Renal cortical epithelial cell (primary cell): ENCODE measurements at places on chromosomes 12 and 14.
A peak's percentile ranks its signal among the peaks of the same experiment; 100 is the strongest.

GRCh38 chr14:72104011-72104613, 171.9 kb downstream of the RGS6 start:
- no peak for DNase-seq

GRCh38 chr12:121128908-121129810, 3.5 kb upstream of the P2RX7 start:
- DNase-seq = peak; percentile 44

DNA sequence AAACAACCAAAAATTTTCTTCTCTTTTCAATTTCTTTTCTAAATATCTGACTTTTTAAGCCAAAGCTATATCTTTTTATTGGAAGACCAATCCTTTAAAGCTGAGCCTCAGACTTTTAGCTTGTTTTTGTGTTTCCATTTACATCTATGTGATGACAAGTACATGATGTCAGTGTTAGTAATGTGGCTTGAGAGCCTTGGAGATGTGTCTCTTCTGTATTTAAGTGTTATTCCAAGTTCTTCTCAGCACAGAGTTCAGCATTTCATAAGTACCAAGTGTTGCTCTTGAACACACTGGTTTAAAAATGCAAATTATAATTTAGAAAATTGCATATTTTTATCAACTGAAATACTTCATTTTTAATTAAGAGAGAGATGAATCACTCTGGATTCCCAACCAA, 948.9 kb upstream of the FLRT2 start:
- DNase-seq = no peak

DNA sequence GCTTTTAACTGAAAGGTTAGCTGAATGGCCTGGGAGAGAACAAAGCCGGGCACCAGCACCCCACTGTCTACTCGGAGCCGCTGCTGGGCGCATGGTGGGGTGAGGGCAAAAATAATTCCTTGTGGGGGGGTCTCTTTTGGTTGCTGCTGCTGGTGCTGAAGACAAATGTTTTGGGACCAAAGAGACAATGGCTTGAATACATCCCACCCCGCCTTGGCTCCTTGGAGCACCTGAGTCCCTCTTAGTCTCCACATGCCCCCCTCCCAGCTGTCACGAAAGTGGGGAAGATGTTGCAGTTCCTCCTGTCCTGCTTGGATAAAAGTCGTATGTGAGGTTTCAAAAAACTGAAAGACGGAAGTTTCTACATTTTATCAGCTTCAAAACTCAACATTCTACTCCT, 85.0 kb downstream of the PIWIL1 start:
- no peak for DNase-seq

DNA sequence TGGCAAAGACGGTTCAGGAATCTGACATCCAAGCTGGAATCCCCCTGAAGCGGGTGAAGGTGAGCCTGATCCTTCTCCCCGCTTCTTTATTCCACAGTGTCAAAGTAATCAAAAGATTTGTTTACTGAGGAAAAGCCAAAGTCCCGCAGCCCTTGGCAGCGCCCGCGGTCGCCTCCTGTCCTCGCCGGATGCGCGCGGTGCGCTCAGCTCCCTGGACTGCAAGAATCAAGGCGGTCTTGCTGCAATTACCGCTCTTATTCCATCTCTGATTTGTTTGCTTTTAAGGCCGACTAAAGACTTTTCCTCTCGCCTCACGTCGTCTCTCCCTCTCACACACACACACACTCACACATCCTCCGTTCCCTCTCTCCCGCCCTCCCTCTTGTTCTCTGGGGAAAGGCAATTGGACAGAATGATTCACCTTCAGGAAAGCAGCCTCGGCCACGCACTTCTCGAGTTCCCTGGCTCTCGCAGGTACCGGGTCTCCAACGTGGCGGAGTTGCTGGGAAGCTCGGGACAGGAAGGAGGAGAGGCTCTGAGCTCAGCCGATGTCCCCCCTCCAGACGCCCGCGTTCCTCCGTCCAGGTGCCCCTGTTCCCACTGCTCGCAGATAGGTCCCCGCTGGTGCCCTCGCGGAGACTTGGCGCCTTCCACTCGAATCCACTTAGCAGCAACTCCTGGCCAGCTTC, 68.6 kb upstream of the USP15 start:
- DNase-seq = peak; percentile 32

DNA sequence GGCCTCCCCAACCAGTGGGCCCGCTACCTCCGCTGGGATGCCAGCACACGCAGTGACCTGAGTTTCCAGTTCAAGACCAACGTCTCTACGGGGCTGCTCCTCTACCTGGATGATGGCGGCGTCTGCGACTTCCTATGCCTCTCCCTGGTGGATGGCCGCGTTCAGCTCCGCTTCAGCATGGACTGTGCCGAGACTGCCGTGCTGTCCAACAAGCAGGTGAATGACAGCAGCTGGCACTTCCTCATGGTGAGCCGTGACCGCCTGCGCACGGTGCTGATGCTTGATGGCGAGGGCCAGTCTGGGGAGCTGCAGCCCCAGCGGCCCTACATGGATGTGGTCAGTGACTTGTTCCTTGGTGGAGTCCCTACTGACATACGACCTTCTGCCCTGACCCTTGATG, 73.0 kb downstream of the NRXN3 start:
- no peak for DNase-seq

- DNase-seq = no peak
Observed at GRCh38 chr12:7122811-7123769, 5.6 kb downstream of the RBP5 start.

DNA sequence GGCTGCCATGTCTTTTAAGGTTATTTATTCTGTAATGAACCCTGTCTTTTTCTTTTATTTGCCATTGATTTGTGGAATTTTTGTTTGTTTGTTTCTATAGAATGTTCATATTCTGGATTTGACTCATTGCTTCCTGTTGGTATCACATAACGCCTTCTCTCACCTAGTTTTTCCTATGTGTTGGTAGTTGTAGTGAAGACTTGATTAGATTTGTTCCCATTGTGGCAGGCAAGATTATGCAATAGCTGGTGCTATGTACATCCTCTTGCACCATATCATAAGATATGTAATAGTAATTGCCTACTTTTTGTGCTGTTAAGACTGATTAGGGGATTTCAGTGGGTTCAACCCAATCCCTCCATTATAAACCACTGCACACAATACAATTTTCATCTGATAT, 3.9 kb upstream of the KRT6B start:
- DNase-seq = no peak

GRCh38 chr12:115570069-115570777, 707.3 kb downstream of the MED13L start:
- no peak for DNase-seq

- DNase-seq = peak; percentile 97
Observed at GRCh38 chr12:11580125-11580751, 69.2 kb upstream of the ETV6 start.

DNA sequence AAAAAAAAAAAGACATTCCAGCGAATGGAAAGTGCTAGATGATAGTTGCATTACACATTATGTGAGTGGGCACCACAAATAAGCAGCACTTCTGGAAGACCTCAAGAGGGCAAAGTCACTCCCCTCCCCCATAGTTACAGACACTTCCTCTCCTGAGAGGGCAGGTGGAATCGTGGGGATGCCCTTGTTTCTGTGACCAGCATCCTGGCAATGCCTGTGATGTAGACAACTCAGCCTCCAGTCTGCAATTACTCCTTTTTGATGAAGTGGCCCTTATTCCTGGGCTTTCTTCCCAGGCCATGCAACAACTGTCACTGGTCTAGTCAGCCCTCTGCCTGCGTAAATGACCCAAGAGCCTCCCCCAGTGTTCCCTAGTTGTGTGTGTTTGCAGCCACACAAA, 104.8 kb downstream of the VRK1 start:
- no peak for DNase-seq

- DNase-seq = no peak
Observed at GRCh38 chr14:65296402-65296801, 116.1 kb upstream of the FUT8 start.

GRCh38 chr14:35571598-35571997, 37.6 kb downstream of the INSM2 start:
- no peak for DNase-seq

GRCh38 chr14:53462931-53463778, 310.0 kb upstream of the DDHD1 start:
- peak; percentile 13 for DNase-seq

DNA sequence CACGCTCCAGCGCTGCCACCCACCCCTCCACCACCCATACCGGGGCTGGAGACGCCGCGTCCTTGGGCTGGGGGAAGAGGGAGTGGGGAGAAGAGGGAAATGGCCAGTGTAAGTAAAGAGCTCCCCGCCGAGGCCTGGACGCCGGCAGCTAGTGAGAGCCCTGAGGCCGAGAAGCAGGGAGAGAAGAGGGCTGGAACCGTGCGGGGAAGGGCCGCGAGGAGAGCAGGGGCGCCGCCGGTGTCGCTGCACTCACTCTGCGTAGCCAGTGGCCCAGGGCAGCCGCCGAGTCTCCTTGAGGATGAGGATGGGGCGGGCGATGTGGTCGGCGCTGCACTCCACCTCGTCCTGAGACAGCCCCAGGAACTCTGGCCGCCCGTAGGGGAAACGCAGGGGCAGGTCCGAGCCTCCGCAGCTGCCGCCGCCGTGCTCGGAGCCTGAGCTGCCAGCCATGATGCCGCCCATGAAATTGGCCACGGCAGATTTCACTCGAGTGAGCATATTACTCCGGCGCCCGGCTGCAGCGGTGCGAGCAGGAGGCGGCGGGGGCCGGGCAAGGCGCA, 631 bp downstream of the PPM1H start:
- no peak for DNase-seq

DNA sequence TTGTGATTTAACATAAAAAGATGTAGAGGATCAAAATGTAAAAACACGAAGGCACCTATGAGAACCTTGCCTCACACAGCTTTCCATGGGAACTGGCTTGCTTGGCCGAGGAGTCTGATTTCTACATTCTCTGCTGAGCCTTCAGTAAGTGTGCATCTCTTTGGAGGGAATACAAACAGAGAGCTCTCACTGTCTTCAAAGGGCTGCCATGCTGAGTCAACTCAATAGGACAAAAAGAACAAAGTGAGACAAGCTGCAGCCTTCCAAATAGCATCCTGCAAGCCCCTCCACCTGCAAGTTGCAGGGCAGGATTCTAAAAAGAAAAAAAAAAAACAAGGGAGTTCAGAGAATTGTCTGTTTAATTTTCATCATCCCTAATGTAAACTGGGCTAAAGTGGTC, 411.9 kb downstream of the NELL2 start:
- DNase-seq = no peak

DNA sequence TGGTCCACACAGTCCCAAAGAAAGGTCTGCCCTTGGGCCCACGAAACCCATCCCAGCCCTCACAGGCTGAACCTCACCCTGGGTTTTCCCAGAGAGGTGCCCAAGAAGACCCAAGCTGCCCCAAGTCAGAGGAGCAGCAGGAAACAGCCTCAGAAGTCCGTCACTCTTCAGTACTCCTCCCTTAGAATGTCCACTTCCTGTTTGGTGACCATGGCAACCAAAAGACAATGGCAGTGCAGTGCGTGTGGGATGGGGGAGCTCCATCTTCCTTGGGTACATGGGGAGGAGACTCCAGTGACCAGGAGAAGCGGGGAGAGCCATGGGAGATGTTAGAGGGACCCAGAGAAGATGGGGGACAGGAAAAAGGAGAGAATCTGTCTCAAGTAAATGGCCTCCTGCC, 11.3 kb downstream of the SELPLG start:
- peak; percentile 69 for DNase-seq

GRCh38 chr14:71739273-71739990, 192.8 kb upstream of the RGS6 start:
- peak; percentile 82 for DNase-seq

- no peak for DNase-seq
Observed at GRCh38 chr12:95741635-95742034, 48.9 kb downstream of the NTN4 start.

DNA sequence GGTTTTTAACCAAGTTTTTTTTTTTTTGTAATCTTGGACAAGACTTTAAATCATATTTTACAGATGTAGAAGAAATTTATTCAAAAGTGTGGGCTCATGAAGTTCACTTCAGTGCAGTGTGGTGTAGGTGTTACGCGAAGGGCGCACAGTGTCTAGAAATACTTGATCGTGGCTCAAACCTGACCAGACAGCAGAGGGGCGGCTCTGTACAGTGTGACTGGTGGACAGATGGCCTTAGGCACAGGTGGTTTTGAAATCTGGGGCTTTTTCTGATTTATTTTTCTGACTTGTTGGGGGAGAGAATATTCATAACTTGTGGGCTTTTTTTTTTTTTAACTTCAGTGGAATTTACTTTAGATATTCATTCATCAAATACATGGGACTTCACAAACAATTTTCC, 179.2 kb downstream of the PELI2 start:
- DNase-seq = no peak

GRCh38 chr12:26867080-26867479, 34.1 kb upstream of the ITPR2 start:
- no peak for DNase-seq

DNA sequence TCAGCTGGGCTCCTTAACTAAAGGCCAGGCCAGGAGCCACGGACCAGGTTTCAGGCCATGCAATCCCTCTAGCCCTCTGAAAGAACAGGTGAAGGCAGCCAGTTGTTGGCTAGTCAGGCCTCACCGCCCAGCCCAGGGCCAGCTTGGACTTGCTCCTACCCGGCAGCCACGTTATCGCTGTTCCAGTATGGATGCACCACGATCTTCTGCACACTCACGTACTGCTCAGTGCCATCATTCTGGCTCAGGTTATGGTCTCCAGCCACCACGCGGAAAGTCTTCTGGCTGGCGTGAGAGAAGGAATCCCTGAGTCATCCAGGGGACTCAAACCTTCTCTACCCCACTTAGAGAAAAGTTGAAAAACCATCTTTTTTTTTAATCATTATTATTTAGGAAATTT, 4.1 kb downstream of the CELA1 start:
- no peak for DNase-seq

DNA sequence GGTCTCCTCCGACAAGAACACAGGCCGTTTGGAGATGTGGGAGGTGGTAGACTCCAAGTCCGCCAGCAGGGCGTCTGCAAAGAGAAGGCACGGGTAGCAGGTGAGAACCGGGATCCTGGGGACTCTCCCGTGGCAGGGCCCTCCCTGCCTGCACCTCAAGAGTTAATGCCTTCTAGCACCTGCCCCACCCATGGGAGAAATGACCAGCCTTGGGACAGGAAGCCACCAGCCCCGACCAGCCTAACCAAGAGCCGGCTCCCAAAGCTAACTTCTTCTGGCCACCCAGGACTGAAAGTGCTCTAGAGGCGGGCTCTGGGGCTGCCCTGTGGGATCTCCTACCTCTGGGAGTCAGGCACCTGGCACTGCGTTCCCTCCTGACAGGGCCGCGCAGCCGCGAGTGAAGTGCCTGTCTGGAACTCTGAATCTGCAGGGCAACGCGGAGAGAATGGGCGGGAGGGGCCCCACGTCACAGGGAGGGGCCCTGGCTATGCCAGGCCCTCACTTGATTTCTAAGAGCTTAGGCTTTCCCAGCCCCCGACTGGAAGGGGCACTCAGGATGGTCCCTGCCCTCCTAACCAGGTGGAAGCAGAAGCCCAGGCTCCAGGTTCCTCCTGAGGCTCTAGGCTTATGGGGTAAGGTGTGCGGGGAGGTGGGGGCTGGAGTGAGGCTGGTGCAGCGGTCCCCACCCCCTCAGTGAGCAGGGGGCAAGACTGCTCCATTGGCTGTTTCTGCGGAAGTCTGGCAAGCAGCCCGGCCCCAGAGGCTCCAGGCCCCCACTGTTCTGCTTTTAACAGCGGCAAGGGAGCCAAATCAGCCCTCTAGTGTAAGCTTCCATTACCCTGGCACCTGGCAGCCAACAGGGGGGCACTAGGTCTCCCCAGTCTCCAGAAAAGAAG, 23.6 kb upstream of the RPLP0 start:
- no peak for DNase-seq
